KG1 (cell line): ENCODE measurements at places on chromosomes 4 and X.

DNA sequence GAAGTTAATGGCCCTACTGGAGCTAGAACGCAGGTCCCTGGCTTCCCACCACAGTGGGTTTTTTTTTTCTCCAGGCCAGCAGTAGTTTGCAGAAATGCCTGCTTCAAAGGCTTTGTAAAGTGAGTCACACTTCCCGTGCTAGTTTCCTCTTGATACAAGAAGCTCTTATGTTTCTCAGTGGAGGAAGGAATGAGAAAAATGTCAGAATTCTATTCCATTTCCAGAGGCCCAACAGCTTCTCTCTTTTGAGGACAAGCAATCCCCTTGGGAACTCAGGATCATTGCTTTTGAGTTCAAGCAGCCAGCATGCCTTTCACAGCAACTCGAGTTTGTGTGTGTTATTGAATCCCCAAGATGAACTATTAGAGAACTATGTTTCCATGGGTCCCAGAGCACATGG is 134.3 kb downstream of the GUCY2F start:
- DNase-seq, result no peak

DNA sequence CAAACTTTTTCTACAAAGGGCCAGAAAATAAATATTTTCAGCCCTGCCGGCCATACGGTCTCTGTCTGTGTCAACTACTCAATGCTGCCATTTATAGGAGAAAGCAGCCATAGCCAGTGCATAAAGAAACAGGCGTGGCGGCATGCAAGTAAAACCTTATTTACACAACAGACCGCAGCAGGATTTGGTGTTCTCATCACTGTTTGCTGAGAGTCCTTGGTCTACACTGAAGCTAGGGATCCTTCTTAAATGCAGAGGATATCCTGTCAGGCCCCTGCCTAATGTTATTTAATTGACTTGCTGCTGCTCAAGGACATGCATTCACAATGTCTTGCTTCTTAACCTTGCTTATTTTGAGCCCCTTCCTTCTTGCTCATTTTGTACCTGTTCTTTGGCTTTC is 54.7 kb downstream of the CPE start:
- no peak for DNase-seq

DNA sequence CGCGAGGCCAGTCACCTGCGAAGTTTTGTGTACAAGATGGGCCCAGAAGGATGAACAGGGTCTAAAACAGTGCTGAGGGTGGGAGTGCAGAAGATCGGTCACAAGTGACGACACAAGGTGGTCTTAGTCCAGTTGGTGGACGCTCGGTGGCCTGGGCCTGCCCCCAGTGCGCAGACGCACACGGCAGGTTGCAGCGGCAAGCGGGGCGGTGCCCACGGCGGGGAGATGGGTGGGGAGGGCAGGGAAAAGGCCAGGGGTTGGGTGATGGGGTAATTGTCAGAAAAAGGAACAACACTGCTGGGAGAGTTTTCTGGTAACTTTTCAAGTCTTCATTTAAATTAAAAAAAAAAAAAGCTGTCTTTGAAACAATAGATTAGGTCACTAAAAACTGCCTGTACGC is 1.0 kb upstream of the PRDX4 start:
- DNase-seq, result no peak

GRCh38 chr4:141275834-141276233 is 55.1 kb downstream of the ZNF330 start:
- no peak for DNase-seq

DNA sequence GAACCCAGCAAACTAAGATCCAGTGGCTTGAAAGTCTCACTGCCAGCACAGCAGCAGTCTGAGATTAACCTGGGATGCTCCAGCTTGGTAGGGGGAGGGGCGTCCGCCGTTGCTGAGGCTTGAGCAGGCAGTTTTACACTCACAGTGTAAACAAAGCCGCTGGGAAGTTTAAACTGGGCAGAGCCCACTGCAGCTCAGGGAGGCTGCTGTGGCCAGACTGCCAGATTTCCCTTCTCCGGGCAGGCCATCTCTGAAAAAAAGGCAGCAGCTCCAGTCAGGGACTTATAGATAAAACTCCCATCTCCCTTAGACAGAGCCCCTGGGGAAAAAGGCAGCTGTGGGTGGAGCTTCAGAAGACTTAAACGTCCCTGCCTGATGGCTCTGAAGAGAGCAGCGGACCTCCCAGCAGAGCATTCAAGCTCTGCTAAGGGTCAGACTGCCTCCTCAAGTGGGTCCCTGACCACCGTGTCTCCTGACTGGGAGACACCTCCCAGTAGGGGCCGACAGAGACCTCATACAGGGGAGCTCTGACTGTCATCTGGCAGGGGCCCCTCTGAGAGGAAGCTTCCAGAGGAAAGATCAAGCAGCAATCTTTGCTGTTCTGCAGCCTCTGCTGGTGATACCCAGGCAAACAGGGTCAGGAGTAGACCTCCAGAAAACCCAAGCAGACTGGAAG is 45.1 kb upstream of the CDX4 start:
- DNase-seq, result no peak

DNA sequence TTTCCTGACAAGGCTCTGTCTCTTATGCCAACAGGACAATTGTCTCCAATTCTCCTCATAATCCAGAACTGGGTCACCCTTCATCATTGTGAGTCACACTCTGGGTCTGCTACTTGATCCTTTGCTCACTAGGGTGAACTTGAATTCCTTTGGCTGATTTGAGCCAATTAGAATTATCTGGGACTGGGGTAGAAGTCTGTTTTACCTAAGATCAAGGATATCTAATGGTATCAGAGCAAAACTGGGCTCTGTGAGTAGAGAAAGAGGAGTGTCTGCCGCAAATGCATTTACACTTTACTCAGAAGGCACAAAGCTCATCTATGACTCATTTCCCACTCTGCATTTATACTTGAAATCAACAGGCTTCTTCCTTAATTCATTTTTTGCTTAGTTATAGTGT is 72.6 kb downstream of the PITX2 start:
- DNase-seq, result no peak

GRCh38 chrX:3717742-3718420 is 4.4 kb upstream of the PRKX start:
- DNase-seq, result no peak

DNA sequence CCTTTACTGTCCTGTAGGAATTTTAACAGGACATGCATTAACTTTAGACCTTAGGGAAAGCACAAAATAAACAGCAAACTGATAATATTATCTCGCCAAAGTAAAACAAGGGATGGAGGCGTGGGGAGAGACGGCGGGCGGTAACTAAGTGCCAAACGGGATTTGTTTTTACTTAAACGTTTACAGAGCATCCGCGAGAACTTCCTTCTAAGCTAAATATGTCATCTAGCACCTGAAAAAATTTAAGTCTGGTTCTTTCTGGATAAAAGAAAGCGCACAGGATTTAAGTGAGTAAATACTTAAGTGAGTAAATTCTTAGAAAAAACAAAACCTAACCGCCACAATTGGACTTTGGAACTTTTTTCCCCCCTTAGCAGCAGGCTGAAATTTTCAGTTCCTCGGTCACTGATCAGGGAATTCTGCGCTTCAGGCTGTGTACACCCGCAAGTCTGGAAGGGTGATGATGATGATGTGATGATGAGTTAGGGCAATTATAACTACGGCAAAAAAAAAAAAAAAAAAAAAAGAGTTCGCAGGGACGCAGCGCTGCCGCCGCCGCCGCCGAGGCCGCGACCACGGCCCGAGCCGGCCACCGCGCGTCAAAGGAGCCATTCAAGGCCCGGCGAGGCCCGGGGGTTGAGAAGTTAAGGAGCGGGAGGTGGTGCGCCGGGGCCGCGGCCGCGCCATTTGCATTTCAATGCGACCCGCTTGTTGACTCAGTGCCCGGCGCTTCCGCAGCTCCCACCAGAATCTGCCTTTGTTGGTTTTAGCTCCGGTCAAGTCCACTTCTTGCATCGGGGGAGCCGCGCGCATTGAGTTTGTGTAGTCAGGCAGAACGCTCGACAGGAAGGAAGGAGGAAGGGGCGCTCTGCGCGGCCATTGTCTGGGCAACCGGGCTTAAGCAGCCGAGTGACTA is 108.8 kb downstream of the SPRY1 start:
- DNase-seq, result no peak

DNA sequence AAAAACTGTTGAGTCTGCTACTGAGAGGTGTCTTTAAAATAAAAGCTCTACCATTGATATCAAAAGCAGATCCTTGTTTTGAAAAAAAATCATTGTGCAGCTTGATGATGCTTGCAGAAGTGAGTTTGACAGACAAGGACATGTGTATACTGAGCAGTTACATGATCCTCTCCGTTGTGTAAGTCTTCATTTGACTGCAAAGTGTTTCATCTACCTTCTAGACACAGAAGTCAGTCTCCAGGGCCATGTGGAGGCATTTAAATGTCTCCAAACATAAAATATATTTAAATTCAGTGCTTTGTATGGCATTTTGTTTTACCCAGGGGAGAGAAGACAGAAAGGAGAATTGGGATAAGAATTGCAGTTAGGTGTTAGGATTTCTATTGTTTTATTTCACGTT is 107.8 kb upstream of the MYOZ2 start:
- DNase-seq, result no peak

DNA sequence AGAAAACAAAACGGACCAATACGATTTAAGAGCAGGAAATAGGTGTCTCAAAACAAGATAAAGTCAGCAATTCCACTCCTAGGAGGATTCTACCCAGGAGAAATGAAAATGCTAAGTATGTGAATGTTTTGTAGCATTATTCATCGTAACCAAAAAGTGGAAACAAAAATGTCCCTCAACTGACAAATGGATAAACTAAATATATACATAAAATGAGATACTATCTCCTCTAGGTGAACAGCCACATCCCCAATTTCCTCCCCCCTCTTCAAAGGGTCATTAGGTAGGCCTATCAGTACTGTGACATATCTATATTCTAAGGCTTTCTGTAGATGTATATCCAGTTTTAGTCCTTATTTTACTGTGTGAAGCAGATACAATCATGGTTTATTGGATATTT is 18.0 kb downstream of the DDX3X start:
- DNase-seq, result no peak

- no peak for DNase-seq
These were observed 244.5 kb downstream of the DMD start for GRCh38 chrX:32966821-32967355.

GRCh38 chr4:87679449-87680169 is 29.5 kb downstream of the DMP1 start:
- DNase-seq, result no peak

- no peak for DNase-seq
These were observed 31.9 kb downstream of the LRIT3 start for GRCh38 chr4:109879636-109880314.

- DNase-seq, result no peak
These were observed 115.5 kb downstream of the NFKB1 start for GRCh38 chr4:102616636-102617035.

GRCh38 chr4:76306882-76307659 is 538 bp downstream of the STBD1 start:
- peak; percentile 42 for DNase-seq

DNA sequence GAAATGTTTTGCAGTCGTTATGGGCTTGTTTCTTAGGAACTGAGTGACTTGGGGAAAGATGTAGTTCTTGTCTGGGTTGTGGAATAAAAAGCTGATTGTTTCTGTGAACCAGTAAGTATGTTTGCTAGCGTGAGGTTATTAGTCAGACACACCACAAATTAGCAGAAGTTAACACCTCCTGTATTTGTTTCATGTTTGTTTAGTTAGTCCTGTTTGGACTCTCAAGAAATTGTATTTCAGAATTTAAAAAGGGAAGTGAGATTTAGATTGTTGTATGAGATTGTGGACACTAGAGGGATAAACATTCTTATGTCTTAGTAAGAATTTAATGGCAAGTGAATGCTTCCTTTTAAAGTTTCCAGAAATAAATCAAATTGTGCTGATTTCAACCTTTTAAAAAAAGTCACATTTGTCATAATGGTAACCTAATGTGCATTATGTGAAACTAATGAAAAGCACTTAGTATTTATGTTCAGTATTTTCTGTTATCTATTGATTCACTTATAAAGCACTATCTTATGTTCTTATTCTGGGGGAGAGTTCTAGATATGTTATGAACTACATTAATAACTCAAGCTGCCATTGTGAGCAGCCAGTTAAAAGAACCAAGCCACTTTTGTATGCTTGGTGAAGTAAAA is 25.6 kb downstream of the ATP10D start:
- DNase-seq, result peak; percentile 11

GRCh38 chr4:84432713-84433112 is 66.4 kb downstream of the NKX6-1 start:
- no peak for DNase-seq

- DNase-seq, result no peak
These were observed 29.3 kb downstream of the WDR1 start for GRCh38 chr4:10087152-10087791.

DNA sequence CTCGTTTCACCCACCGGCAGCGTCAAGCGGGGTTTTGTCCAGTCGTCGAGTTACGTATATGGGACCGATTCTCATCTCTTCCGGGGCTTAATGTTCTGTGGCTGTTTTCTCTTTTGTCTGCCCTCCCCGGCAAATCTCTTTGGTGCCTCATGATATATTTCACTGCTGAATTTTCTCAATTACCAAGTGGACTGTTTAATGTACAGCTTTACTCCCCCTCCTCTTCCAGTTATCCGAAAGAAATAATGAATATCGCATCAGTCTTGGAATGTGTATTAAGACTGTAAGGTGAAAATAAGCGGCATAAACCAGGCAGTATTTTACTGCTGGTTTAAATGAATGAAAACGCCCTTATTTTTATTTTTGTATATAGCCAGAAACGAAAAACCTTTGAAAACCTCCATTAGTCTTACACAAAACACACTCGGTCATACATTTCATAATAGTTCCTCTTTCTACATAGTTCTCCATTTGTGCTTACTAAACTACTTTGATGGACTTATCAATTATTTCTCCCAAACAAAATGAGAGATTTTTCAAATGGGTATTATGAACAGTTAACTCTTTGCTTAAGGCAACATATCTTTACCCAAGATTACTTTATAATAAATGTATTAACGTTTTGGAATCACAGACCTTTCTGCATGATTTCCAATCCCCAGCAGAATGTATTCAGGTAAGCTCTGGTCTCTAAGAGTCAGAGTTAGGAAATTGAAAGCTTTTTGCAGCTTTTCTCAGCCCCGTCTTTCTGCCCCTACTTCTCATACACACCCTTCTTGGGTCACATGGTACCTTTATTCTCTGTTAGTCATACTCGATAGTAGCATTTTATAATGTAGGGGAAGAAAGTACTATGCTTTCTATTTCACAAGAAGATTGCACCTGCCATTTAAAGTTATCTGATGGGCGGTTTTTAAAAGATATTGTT is 979 bp downstream of the RP2 start:
- DNase-seq, result no peak

DNA sequence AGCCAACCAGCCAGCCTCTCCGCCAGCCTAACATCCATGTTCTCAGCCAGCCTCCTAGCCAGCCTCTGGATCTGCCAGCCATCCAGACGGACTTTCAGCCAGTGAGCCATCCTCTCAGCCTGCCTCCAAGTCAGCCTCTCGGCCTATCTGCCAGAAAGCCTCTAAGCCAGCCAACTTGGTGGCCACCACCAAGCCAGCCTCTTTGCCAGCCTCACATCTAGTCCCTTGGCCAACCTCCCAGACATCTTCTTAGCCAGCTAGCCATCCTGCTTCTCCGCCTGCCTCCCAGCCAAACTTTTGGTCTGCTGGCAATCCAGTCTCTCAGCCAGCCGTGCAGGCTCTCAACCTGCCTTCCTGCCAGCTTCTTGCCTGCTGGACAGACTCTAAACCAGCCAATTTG is 16.4 kb upstream of the ARAP2 start:
- no peak for DNase-seq
